ENCODE measurements at places on chromosomes 11 and 22. TPM values are rescaled to one million over a fixed set of nuclear protein-coding genes. Genes with fewer than 3 reads are reported as not detected.

TUB gene
- 58.1 TPM for polyA plus RNA-seq

DNAJB7 gene
- polyA plus RNA-seq = not detected

MUC15 gene
- polyA plus RNA-seq = not detected

IGLL1 gene
- not detected for polyA plus RNA-seq

TEAD1 gene
- polyA plus RNA-seq = 3.6 TPM

CTSF gene
- 17.0 TPM for polyA plus RNA-seq

GP1BB gene
- 2.4 TPM for polyA plus RNA-seq

GAL3ST1 gene
- 0.15 TPM for polyA plus RNA-seq

APOBEC3G gene
- not detected for polyA plus RNA-seq

KRTAP5-7 gene
- polyA plus RNA-seq = not detected

AQP11 gene
- 14.2 TPM for polyA plus RNA-seq

TMEM191B gene
- polyA plus RNA-seq = not detected

GGT5 gene
- not detected for polyA plus RNA-seq

PATL1 gene
- 1.9 TPM for polyA plus RNA-seq

P4HA3 gene
- polyA plus RNA-seq = 4.2 TPM

TRPM5 gene
- polyA plus RNA-seq = not detected

MS4A6E gene
- polyA plus RNA-seq = not detected

CCDC179 gene
- polyA plus RNA-seq = not detected

SCGB1D2 gene
- polyA plus RNA-seq = not detected

CASP5 gene
- polyA plus RNA-seq = not detected

CD3D gene
- not detected for polyA plus RNA-seq

TMEM86A gene
- 0.09 TPM for polyA plus RNA-seq

FAM180B gene
- not detected for polyA plus RNA-seq

H19 gene
- not detected for polyA plus RNA-seq

IGF2 gene
- polyA plus RNA-seq = 0.14 TPM

SCN4B gene
- 5.4 TPM for polyA plus RNA-seq
